ENCODE measurements at places on chromosomes 5 and 9. TPM values are rescaled to one million over a fixed set of nuclear protein-coding genes. Genes with fewer than 3 reads are reported as not detected.

HAPLN1 gene
- not detected for polyA plus RNA-seq

WHRN gene
- polyA plus RNA-seq, result 1.4 TPM

GRIA1 gene
- polyA plus RNA-seq, result not detected

PFDN1 gene
- 109 TPM for polyA plus RNA-seq

DRD1 gene
- not detected for polyA plus RNA-seq

DMRT3 gene
- polyA plus RNA-seq, result not detected

NEURL1B gene
- polyA plus RNA-seq, result not detected

PCDHB2 gene
- not detected for polyA plus RNA-seq

SERF1A gene
- polyA plus RNA-seq, result 3.6 TPM

GRCh38 chr9:86282979-86283535, 719 bp upstream of the ISCA1 start:
- DNase-seq, result no peak

- no peak for DNase-seq
Measured at GRCh38 chr9:117290856-117291622, 123.8 kb downstream of the ASTN2 start.

GRCh38 chr5:93621327-93621798, 38.3 kb downstream of the NR2F1 start:
- no peak for DNase-seq

GRCh38 chr5:153168241-153168640, 322.2 kb upstream of the GRIA1 start:
- no peak for DNase-seq

GRCh38 chr9:95623640-95624039, 106.9 kb upstream of the PTCH1 start:
- DNase-seq, result no peak

GRCh38 chr9:109198736-109199382, 31.8 kb upstream of the FRRS1L start:
- no peak for DNase-seq

- no peak for DNase-seq
Measured at GRCh38 chr5:1851290-1851934, 31.3 kb downstream of the IRX4 start.

DNA sequence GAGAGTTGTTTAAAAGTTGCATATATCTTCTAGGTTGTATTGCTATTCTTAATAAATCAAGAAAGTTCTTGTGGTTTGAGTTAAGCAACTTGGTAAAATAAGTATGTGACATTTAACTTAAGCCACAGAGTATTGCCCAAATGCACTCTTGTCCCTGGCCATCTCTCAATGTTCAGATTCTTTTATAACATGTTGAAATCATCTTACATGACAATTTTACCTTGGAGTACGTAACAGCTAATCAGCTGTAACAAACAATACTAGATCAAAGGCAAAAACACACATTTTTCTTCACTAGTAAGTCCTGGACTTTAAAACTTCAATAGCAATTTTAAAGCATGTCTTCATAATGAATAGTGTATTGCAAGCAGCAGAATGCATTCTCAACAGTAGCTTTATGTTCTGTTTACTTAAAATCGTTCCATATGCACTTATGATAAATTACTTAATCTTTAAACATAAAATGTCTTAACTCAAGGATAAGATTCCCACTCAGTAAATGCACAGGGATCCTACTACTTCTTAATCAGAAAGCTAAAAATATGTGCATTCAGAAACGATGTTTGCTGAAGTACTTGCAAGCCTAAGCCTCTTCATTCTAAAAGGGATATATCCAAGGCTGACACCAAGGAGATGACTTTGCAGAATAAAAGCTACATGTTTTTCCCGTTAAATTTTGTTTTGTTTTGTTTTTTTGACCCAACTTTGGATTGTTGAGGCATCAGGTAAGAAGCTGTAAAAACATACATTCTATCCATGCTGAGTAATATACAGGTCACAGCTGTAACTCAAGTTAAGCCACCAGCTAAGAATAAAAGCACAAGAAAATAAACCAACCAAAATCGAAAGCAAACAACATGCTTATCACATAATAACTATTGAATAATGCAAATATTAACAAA, 86.1 kb upstream of the NFIB start:
- no peak for DNase-seq

- no peak for DNase-seq
Measured at GRCh38 chr5:72857396-72857795, 40.9 kb downstream of the TNPO1 start.

GRCh38 chr9:72947984-72948465, 4.8 kb downstream of the ALDH1A1 start:
- no peak for DNase-seq

- DNase-seq, result peak; percentile 85
Measured at GRCh38 chr5:177317959-177318377, 6.3 kb upstream of the MXD3 start.

- no peak for DNase-seq
Measured at GRCh38 chr5:129461711-129462332, 1.7 kb downstream of the ADAMTS19 start.

DNA sequence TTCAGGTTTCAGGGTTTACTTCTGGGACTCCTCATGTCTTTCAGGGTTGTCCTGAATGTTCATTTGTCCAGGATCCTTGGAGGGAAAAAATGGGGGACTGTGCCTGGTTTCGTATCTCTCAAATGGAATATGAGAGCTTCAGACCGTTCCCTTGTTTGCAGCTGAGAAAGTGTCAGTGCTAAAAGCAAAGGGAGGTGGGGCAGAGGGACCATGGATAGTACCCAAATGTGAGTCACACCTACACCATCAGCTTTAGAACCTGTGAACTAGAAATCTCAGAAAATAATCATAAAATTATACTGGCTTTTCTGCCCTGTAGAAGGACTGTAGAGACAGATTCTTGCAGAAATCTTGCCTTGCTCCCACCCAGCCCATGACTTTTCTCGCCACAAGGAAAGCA, 84.3 kb upstream of the TAF11L2 start:
- DNase-seq, result no peak

GRCh38 chr9:89183146-89183545, 4.5 kb upstream of the SHC3 start:
- DNase-seq, result no peak

- DNase-seq, result no peak
Measured at GRCh38 chr9:37210737-37211523, 90.6 kb downstream of the ZCCHC7 start.
